Activated T-cell treated with anti-CD3 and anti-CD28 coated beads, Interleukin-2, amount 50 U/mL, for 72 hours (primary cell): ENCODE measurements at places on chromosomes 7 and 10.

- DNase-seq: no peak
Observed at GRCh38 chr7:71019706-71020105, 112.2 kb upstream of the GALNT17 start.

DNA sequence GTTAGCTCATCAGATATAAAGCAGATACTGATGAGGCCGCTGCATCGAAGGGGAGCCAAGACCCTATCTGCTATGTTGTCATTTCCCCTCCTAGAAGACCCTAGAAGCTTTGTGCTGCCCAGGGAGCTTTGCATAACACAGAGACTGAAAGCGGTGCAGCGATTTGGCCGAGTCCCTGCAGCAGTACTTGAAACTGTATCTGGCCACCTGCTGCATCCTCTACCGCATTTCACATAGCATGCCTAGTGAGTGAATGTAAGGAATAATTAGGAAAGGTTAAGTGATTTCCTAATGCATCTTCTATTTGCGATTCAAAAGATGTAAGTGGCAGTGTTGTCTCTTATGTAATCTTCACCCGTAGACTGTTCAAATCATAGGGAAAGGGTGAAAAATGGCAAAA is 106.7 kb downstream of the LRMDA start:
- DNase-seq: no peak

DNA sequence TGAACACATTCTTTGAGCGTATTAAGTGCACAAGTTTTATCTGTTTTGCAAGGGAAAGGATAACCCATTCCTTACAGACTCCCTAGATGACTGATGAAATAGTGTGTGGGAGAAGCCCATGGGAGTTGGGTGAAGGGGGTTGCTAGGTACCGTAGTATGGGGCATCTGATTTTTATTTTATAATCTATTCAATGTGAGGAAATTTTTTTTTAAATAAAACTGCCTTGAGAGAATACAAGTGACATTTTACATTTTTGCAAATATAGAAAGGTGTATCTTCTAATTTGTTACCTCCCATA is 1.4 kb downstream of the BTAF1 start:
- DNase-seq: no peak

DNA sequence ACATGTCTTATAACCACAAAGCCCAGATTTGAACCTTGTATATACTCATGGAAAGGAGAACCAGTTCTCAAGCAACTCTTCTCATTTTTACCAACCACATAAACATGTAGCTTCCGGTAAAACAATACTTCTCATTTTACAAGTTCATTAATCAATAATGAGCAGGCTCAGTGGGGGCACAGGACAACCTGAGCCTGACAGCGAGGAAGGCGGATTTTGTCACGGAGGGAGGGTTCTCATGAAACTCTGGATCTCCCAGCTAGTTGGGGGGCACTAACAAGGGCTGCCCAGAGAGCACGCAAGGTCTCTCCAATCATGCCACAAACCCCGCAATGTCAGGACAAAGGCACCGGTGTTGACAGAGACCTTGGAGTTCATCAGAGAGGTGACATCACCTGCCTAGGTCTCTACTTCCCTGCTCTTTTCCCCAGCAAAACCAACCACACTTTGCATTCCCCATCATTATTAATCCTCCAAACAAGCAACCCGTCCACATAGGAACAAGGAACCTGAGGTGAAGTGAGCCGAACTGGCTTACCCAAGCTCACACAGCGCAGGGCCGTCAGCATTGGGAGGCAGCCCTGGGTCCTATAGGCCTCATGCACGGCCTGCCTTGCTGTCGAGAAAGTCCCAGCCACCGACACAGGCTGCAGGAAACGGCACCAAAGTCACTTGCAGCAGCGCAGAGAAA is 192.1 kb upstream of the KLF14 start:
- DNase-seq: no peak
